ENCODE measurements at places on chromosomes 12 and 14.

DNA sequence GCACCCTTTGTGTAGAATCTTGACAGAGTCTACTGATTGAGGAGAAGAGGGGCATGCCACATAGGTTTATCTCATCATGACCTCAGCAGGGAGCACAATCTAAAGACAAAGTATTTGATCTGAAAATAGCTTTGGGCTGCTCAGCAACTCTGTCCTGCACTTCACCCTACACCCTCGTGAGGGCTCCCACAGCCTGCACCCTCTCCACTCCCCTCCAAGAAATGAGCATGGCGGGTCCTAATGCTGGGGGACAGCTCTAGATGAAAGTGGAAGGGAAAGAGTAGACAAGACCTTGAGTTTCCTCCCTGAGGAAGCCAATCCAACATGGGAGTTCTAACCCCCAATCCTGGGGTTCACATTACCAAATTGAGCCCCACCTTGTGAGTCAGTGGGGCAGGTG is 10.7 kb upstream of the KRT5 start:
- no peak for DNase-seq

DNA sequence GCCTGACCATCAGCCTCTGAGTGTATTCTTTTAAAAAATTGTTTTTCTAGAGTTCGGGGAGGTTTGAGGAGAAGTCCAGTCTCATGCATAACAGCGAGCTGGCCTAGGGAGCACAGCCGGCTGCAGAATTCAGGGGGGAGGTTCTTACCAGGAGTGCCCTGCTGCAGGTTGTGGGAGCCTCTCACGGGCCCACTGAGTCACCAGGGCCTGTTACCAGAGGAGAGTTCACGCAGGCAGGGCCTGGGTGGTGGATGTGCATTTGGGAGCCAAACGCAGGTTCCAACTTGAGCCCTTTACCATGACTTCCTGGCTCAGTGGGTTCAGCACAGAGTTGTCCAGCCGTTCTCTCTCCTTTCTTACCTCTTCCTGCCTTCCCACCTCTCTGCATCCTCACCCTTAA is 14.4 kb downstream of the CD9 start:
- DNase-seq = no peak

DNA sequence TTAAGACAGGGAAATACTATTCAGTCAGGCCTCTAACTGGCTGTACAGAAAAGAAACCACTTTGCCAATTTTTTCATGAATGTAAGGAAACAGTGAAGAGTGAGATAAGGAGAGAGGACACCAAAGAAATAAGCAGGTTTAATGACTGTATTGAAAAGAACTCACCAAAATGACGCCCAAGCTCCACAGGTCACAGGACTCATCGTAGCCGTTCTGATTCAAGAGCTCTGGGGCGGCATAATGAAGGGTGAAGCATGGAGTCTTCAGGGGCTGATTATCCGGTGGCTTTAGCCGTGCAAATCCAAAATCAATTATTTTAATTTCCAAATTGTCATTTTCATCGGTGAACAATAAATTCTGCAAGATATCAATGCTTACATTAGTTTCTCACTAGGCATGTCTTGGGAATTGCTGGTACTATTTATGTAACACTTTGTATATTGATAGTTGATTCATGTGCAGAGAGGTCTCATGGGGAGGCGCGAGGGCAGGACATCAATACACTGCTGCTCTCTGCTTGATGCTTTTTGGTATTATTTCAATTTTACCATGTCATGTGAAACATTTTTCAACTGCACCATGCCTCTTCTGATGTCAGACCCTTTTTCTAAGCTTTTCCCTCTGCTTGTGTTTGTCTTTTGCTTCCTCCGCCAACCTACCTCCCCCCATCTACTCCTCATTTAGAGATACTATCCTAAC is 74.2 kb upstream of the TTC7B start:
- DNase-seq = no peak

GRCh38 chr12:76881142-76881541 is 2.3 kb upstream of the CSRP2 start:
- no peak for DNase-seq

GRCh38 chr14:24785698-24786097 is 151.7 kb upstream of the GZMB start:
- no peak for DNase-seq

DNA sequence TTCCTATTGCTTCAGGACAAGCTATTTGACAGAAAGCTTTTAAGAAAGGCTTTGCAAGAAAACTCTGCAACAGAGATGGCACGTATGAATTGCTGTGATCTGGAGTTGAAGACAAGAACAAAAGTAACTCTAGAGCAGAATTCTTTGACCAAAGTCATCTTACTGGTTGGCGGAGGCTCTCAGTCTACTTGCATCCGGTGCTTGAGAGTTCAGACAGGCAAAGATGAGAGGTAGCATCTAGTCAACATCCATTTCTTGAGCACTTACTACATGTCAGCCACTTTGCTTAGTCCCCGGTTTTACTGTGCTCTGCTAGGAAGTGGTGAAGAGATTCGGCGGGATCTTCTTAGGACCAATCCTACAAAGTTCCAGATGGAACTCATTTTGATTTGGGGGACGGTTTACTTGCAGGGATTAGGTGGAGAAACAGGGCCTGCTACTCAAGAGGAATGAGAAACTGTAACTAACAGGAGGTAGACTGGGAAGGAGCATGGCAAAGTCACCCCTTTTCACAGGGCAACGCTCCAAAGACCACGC is 404 bp upstream of the CCDC91 start:
- no peak for DNase-seq

DNA sequence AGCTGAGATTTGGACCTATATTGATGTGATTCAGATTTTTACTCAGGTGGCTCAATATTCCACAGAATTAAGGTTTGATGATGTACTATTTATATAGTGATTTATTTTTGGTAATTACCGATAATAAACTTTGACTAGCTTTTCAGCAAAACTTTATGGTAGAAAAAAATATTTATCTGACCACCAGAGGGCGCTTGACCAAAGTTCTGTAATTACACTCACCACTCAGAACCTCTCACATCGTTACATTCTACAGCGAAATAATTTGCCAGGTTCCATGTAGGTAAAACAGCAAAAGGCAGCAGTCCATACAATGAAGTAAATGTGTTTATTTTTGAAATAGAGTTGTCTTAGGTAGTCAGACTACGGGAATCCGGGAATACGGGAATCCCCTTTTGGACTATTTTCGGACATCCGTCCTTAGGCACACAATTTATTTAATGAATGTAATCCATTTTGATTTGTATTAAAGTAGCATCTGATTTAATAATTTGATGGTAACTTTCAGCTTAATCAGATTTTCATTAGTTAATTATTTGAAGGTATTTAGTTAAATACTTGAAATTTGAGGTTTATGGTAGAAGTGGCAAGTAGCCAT is 143.0 kb upstream of the DDHD1 start:
- DNase-seq = no peak

GRCh38 chr14:75654127-75654732 is 6.4 kb downstream of the ERG28 start:
- DNase-seq = no peak

GRCh38 chr14:60590991-60591414 is 58.3 kb downstream of the SIX1 start:
- DNase-seq = no peak

DNA sequence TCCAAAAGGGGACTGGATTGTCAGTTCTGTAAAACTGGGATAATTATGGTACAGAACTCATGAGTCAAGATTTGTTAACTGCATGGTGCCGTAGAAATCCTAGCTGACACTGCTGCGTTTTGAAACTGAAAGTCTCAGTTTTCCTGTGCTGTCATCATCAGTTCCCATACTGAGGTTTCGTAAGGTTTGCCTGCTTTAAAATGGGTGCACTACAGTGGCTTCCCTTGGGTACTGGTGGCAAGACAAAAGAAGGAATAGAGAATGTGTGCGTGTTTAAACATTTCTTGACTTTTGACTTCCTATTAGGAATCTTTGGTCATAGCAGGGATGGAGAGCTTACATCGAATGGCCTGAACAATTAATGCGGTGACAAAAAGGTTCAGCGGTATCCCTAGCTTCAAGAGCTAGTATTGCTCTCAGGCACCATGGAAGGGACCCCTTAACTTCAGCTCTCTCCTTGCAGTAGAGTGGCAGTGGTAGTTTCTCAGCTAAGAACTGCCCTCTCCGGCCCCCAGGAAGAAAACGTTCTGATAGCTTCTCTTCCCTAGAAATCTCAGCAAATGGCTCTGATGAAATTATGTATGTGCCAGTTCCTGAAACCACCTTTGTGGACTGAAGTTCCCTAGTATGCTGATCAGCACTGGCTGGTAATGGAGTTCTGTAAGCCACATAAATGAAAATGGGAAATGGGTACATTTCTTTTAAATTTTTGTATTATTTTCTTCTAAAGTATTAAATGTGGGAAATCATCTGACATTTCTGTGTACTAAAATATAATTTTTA is 28.9 kb downstream of the ANO6 start:
- no peak for DNase-seq

GRCh38 chr12:71092290-71092689 is 65.5 kb downstream of the TSPAN8 start:
- no peak for DNase-seq

DNA sequence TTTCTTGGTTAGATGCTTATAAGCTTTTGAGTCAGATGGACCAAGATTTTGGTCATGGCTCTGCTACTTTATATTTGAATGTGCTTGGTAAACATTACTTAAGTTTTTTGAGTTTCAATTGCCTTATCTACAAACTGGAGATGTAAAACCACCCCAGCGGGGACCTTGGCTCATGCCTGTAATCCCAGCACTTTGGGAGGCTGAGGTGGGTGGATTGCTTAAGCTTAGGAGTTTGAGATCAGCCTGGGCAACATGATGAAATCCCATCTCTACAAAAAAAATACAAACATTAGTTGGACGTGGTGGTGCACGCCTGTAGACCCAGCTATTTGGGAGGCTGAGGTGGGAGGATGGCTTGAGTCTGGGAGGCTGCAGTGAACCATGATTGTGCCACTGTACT is 11.2 kb downstream of the NECAP1 start:
- no peak for DNase-seq

DNA sequence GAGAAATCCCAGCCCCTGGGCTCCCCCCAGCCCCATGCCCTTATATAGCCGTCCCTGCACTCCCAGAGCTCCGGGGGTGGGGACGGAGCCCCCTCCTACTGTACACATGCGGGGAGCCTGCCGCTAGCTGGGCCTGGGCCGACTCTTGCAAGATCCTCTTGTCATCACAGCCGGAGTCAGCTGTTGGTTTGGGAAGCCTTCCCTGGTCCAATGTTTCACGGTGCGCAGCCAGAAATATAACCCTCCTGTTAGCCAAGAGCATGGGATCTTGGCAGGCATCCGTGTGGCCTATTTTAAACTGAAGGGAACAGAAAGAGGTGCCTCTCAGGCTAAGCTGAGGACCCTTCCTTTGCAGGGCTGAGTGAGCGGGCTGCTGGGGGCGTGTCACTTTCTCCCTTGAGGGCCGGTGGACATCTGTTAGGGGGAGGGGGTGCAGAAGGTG is 175.3 kb downstream of the TSPAN9 start:
- peak; percentile 65 for DNase-seq

DNA sequence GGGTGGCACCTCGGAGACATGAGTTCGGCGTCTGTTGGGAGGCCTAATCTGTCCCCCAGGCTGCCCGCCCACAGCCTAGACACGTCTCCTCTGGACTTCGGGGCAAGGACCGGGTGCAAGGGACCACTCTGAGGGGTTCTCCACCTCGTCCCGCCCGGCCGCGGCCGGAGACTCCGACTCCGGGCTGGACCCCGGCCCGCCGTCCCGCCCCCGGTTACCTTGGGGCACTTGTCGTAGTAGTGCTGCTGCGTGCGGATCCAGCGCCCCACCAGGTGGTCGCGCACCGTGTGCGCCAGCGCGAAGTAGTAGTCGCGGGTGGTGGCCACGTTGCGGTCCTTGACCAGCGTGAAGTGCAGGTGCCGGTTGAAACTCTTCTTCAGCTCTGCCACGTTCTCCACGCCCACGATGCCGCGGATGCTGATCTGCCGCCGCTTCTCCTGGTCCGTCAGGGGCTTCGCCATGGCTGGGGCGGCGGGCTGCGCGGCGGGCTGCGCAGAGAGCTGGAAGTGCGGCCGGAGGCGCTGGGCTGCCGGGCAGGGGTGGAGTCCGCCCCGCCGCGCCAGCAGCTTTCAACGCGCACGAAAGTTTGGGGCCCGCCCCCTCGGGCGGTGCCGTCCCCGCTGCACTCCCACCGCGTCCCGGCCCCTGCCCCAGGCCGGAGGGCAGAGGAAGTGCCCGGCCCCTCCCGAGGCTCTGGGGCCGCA is at the start of gene PYGL:
Gene PYGL (minus strand): TSS at position 541 of the 704 bp plus-strand sequence. CDS start 80 bp downstream, at position 461.
- no peak for DNase-seq

Measured in AG04450 (cell line).